ENCODE measurements at places on chromosomes 7 and 10.
A peak's percentile ranks its signal among the peaks of the same experiment; 100 is the strongest.

DNA sequence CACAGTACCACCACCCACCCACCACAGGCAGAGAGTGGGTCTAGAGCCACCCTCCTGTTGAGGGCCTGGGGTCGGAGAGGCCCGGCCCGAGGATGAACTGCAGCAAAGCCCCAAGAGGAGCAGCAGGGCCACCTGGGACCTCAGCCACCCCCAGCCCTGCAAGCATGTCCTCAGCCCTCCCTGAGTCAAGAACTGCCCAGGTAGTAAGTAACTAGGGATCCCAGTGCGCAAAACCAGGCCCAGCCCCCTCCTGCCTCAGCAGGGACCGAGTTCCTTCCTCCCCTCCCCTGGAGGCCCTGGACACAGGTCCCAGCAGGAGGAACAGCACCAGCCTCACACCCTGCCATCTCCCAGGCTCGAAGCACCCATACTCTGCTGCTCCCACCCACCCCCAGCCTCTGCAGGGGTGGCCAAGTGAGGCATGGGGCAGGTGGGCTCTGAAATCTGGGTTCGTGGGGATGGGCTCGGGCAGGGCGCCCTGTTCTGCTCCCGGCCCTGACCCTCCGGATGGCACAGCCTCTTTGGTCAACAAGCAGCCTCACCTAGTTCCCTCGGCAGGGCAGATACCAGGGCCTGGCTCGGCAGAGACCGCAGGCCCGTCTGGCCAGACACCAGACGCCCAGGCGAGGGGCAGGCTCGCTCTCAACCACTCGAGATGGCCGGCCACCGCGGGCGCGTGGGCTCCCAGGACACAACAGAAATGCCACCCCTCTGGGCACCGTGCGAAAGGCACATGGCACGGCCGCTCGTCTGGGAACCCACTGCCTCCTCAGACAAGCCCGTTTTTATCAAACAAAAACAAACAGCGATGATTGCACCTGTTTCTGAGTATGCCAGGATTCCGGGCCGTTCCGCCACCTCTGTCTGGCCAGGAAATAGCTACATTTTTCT is 15.2 kb downstream of the PDGFA start:
- DNase-seq, result no peak

DNA sequence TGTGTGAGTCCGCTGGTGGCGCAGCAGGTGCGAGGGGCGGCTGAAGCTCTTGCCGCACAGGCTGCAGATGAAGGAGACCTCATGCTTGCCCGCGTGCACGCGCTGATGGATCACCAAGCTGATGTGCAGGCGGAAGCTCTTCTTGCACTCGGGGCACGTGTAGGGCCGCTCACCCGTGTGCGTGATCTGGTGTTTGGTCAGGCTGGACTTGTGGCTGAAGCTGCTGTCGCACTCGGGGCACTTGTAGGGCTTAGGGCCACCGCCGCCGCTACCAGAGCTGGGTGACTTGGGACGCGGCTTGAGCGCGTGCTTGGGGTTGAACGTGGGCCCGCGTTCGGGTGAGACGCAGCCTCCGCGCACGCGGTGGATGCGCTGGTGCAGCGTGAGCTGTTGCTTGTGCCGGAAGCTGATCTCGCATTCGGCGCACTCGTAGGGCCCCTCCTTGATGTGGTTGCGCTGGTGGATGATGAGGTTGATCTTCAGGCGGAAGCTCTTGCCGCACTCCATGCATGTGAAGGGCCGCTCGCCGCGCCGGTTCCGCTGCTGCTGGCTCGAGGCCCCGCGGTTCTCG is 28.7 kb downstream of the ZNF777 start:
- no peak for DNase-seq

- peak; percentile 96 for DNase-seq
Observed at GRCh38 chr7:74453322-74454011, at the start of gene GTF2IRD1. TSS of gene GTF2IRD1 (plus strand) at chr7:74453906. CDS start at chr7:74508081, 54,175 bp downstream.

DNA sequence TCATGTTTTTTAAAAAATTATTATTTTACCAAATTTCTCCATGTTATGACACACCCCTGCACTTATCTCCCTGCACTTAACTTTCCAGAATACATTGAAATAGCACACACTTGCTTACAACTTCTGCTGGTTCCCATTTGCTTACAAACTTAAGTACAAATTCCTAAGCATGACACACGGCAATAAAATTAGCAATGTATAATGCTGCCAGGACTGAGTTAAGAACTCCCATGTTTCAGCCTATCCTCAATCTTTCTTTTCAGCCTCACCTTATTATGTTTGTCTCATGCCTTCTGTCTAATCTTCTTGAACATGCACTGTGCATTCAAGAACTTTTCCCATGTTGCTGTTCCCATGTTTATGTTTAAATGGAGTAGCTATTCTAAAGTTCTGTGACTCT is 40.8 kb downstream of the PRPS1L1 start:
- DNase-seq, result no peak

DNA sequence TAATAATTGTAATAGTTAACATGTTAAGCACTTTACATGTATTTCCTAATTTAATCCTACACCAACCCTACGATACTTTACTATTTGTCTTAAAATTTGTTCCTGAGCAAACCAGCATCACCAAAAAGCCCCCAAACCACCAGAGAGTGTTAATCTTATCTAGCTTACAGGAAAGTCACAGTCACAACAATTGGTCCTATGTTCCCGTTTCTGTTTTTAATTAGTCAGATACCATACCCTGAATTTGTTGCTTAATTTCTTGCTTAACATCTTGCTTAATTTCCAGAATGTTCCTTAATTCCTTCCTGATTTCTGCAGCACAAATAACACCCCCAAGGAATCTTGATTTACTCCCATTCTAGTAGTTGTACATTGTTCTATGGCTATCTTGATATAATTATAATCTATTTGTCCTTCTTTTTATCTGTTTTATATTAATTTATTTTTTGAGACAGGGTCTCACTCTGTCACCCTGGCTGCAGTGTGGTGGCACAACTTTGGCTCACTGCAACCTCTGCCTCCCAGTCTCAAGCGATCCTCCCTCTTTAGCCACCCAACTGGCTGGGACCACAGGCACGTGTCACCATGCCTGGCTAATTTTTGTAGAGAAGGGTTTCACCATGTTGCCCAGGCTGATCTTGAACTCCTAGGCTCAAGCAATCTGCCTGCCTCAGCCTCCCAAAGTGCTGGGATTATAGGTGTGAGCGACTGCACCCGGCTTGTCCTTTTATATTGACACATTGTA is 6.6 kb upstream of the PDSS1 start:
- no peak for DNase-seq
